ENCODE measurements at places on chromosomes 5 and 9.

- DNase-seq, result no peak
Observed at GRCh38 chr5:38210676-38211353, 47.5 kb upstream of the EGFLAM start.

- no peak for DNase-seq
Observed at GRCh38 chr9:133008824-133009223, 22.0 kb upstream of the GTF3C5 start.

GRCh38 chr9:131358556-131358955 lies 35.3 kb upstream of the PRRC2B start:
- no peak for DNase-seq

- DNase-seq, result no peak
Observed at GRCh38 chr5:124790301-124790894, 44.0 kb upstream of the ZNF608 start.

DNA sequence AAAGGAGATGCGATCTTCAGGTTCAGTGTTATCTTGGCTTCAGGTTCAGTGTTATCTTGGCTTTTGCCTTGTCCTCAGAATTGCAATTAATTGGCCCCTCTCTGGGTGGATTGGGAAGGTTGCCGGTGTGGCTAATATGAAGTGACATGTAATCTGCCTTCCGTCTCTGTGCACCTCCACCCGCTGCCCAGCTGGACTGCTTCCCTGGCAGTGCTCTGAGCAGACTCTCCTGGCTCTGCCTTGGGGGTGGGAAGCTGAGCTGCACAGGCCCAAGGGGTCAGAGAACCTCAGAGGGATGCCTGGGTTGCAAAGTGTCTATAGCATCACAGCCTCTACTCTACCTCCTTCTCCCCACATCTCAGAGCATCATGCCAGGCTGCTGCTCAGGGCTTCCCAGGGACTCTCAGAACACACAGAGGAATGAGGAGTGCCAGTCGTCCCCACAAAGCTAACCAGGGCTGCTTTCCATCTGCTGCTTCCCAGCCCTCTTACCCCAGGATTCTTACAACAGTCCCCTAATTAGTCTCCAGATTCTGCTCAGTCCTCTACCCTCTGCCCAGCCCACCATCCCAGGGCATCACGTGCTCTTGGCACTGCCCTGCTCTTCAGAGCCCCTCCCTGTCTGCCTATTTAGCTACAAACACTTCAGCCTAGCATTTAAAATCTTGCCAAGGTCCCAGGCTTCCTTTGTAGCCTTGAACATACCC lies 54.4 kb upstream of the AFAP1L1 start:
- no peak for DNase-seq

GRCh38 chr9:107404161-107404560 lies 85.4 kb downstream of the KLF4 start:
- DNase-seq, result no peak

DNA sequence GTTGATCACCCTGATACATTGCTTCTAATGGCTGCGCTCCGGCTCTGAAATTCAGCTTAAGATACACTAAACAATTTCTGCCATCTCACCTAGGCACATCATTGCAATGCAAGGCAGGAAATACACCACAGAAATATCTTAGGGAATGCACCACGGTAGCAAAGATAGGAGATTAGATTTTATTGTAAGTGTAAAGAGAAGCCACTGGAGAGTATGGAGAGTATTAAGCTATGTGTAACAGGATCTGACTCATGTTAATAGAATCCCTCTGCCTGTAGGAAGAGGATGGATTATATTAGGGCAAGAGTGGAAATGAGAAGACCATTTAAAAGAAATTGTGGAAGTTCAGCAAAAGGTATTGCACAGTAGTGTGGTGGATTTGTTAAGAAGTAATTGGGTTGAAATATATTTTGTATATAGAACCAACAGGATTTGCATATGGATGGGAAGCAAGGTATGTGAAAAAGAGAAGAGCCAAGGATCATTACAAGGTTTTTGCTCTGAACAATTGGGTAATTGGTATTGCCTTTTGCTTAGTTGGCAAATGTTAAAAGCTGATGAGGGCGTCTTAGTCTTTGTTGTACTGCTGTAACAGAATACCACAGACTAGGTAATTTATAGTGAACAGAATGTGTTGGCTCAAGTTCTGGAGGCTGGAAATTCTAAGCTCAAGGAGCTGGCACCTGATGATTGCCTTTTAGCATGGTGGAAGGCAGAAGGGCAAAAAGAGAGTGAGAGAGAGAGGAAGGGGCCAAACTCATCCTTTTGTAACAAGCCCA lies 636.1 kb downstream of the PSAT1 start:
- DNase-seq, result no peak

DNA sequence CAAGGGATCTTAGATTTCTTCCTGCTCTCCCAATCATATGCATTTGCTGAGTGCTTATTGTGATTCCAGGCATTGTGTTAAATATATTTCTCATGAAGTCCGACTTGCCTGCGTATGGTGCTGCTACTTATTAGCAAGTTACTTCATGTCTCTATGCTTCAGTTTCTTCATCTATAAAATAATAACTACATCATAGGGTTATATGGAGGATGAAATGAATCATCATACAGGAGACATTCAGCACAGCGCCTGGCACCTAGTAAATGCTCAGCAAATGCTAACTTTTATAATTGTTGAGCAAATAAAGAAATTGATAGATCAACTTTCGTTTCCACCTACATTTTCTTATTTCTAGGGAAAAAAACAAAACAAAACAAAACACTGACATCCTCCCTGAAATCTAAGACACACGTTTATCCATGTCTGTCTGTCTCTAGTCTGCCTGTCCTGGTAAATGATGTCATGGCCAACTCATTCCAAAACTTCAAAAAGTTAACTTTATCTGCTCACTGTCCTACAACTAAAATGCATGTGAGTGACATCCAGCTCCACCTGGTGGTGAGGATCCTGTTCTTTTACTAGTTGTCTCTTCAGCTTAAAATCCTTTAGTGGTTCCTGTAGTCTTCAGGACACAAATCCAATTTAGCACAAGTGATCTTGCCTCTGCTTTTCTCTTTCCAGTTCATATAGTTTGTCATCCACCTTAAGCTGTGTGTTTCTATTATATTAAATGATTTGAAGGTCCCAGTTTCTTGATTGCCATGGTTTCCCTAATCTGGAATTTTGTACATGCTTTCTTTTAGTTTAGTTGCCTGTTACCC lies 27.7 kb downstream of the PPP3R2 start:
- no peak for DNase-seq

DNA sequence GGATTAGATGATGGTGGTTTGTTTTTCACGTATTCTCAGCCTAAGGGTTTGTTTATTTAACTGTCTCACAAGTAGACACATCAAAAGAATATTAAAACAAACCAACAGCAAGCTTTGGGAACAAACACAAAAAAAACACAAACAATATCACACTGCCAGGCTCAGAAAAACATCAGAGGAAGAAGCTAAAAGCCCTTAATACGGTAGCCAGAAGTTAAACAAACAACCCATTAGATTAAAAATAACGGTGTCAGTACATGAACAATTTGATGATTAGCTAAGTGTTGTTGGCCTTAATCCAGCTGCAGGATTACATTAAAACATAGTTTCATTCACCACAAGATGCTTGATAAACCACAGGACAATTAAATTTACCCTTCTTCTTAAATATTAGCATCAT lies 15.9 kb upstream of the DMRT2 start:
- no peak for DNase-seq

GRCh38 chr9:469672-470551 lies 255.2 kb downstream of the DOCK8 start:
- peak; percentile 83 for DNase-seq

GRCh38 chr5:151724360-151724759 lies 34.1 kb downstream of the ATOX1 start:
- DNase-seq, result no peak

GRCh38 chr9:30329431-30329830 lies 2055.0 kb upstream of the ACO1 start:
- no peak for DNase-seq

DNA sequence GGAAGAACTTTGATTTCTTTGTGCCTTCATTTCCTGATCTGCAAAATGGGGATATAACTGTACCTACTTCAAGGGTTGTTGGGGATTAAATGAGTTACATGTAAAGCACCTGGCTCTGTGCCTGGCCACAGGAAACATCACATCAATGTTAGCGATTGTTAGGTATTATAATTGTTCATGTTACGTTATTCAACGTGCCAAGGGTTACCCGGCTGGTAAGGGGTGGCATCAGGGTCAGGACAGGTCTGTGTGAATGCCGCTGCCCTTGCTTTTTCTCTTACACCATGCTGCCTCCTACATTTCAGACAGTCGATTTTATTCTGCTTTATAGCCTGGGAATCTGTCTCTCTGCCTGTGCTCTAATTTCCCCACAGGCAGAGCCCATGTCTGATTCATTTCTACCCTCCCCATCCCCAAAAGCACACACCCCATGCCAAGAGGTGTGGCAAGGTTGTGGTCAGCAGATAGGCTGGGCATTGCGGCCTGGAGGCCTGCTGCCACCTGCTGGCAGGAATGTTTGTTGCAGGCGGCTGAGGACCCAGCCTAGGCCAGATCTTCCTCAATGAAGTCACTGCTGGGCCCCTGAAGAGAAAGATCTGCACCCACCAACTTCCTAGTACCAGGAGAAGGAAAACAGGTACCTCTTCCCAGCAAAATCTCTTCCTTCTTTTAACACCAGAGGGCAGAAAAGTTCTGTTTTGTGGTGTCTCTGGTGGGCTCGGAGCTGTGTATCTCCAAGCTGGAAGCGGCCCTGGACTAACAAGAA lies 5.3 kb downstream of the ANKS6 start:
- DNase-seq, result no peak

- DNase-seq, result peak; percentile 54
Observed at GRCh38 chr5:114055318-114056184, 306.3 kb upstream of the KCNN2 start.

- peak; percentile 39 for DNase-seq
Observed at GRCh38 chr9:70746760-70747159, 332.3 kb upstream of the KLF9 start.

DNA sequence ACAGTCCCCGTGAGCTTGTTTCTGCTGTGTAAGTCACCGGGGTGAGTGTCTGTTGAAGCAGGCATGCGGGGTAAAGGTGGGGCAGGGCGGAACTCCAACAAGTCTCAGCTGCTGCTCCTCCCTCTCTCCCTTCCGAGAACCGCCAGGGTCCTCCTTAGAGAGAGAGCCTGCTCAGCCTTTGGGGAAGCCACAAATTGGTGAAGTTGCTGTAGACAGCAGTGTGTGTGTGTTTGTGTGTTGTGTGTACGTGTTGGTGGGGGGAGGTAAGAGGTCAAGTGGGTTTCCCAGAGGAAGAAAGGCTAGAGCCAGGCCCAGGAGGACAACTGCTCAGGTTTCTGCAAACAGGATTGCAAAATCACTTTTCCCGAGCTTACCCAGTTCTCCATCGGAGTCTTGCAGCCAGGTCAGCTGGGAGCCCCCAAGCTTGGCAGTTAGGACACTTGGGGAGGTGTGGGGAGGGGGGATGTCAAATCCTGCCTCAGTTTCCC lies 38.9 kb upstream of the DAB2IP start:
- no peak for DNase-seq

- DNase-seq, result no peak
Observed at GRCh38 chr5:53100606-53101005, 9.0 kb downstream of the MOCS2 start.

- no peak for DNase-seq
Observed at GRCh38 chr9:99004717-99005460, 61.2 kb downstream of the COL15A1 start.

DNA sequence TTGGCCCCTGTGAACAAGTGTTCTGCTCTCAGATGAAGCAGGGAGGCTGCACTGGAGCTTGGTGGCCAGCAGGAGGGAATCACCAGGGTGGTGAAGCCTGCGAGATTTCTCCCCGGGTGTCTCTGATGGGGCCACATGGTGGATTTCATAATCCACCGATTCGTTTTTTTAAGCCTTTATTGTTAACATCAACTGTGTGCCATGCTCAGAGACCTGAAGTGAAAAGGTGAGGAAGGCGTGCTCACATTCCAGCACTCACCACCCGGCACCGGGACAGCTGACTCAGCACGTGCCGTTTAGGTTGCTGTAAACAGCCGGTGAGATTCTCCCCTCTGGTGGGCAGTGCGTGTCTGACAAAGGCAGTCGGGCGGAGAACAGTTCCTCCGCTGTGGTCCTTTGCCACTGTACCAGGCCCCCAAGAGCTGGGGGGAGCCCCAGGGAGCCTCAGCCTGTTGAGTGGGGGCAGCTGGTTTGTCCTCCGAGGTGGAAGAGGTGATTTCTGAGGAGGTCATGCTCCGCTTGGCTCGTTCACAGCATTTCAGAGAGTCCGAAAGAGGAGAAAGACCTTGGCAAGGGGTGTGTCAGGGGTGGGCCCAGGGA lies 12.7 kb upstream of the AHRR start:
- DNase-seq, result no peak

DNA sequence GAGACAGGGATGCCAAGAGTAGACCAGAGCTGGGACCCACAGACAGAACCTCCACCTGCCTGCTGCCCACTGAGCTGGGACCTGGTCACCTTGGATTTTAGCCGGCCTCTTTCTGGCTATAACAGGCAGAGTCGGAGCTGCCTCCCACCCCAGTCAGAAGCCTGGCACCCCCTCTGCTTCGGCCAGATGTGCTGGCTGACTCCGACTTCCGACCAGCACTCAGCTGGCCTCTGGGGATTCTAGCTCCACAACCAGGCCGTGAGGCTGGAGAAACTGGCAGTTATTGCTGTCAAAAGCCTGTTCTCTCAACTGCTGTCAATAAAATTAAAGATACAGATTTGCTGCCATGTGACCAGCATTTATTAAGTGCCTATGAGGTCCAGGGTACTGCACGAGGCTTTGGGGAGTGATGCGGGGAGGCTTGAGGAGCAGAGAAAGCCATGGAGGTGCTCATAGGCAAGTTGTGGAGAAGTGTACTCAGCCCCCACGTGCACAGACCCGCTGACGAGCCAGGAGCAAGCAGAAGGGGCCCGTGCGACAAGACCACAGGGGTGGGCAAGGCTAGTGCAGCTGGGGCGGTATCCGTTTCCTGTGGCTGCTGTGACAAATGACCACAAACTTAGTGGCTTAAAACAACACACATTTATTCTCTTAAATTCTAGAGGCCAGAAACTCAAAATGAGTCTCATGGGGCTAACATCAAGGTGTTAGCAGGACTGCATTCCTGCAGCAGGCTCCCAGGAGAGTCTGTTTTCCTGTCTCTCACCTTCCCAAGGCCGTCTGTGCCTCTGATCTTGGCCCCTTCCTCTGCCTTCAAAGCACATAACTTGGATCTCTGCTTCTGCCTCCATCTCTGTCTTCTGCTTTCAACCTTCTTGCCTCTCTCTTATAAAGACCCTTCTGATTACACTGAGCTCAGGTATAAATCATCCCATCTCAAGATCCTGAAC lies 13.1 kb downstream of the GFI1B start:
- DNase-seq, result no peak

- no peak for DNase-seq
Observed at GRCh38 chr5:34519489-34520220, 136.5 kb upstream of the RAI14 start.

- no peak for DNase-seq
Observed at GRCh38 chr9:135809166-135809565, 98.2 kb downstream of the CAMSAP1 start.

DNA sequence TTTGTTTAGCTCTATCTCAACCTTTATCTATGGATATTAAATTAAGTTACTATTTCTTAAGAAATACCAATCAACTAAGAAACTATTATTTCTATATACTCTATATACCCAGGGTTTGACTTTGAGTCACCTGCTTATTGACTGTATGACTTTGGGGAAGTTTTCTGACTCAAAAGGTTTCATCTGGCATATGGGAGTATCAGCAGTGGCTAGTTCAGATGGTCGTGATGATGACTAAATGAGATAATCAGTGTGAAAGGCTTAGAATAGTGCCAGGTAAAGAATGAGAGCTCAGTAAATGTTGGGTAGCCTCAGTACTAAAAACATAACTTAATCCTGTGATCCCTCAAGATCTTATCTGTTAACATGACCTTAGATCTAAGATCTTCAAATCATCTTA lies 179.7 kb upstream of the ISL1 start:
- DNase-seq, result no peak

- no peak for DNase-seq
Observed at GRCh38 chr9:85723215-85723614, 18.5 kb downstream of the AGTPBP1 start.
